Esophagus squamous epithelium (tissue), 5 donors: ENCODE measurements at places on chromosomes 7 and 10.

GRCh38 chr10:44242826-44243225 is 142.1 kb downstream of the CXCL12 start:
- H3K27me3 ChIP-seq: no peaks in the 10 kb centered on the region
- no peaks in the 10 kb centered on the region for H3K4me1 ChIP-seq
- no peak overlapping the region for H3K27ac ChIP-seq
- no peak overlapping the region for H3K4me3 ChIP-seq

- H3K27me3 ChIP-seq: no peaks in the 10 kb centered on the region
- H3K27ac ChIP-seq: no peak overlapping the region
- no peak overlapping the region for H3K4me3 ChIP-seq
- DNase-seq: no peak
- no peaks in the 10 kb centered on the region for H3K36me3 ChIP-seq
- no peaks in the 10 kb centered on the region for H3K4me1 ChIP-seq
Observed at GRCh38 chr7:11221984-11222383, 248.3 kb downstream of the PHF14 start.

- no peak overlapping the region for H3K4me3 ChIP-seq
- H3K27ac ChIP-seq: no peak overlapping the region
- H3K36me3 ChIP-seq: no peaks in the 10 kb centered on the region
- H3K4me1 ChIP-seq: no peaks in the 10 kb centered on the region
- no peaks in the 10 kb centered on the region for H3K27me3 ChIP-seq
Observed at GRCh38 chr10:46318799-46319198, 32.0 kb downstream of the ANTXRL start.

DNA sequence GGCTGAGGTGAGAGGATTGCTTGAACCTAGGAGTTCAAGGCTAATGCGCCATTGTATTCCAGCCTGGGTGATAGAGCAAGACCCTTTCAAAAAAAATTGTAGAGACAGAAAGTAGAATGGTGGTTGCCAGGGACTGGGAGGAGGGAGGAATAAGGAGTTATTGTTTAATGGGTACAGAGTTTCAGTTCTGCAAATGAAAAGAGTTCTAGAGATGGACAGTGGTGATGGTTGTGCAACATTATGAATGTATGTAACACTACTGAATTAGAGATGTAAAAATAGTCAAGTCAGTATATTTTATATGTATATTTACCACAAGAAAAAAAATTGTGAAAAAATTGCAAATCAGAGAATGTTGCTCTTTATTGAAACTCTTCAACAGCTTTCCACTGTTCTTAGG is 266.5 kb upstream of the NPY start:
- no peaks in the 10 kb centered on the region for H3K36me3 ChIP-seq
- DNase-seq: no peak
- no peak overlapping the region for H3K4me3 ChIP-seq
- no peak overlapping the region for H3K27ac ChIP-seq
- no peaks in the 10 kb centered on the region for H3K4me1 ChIP-seq

DNA sequence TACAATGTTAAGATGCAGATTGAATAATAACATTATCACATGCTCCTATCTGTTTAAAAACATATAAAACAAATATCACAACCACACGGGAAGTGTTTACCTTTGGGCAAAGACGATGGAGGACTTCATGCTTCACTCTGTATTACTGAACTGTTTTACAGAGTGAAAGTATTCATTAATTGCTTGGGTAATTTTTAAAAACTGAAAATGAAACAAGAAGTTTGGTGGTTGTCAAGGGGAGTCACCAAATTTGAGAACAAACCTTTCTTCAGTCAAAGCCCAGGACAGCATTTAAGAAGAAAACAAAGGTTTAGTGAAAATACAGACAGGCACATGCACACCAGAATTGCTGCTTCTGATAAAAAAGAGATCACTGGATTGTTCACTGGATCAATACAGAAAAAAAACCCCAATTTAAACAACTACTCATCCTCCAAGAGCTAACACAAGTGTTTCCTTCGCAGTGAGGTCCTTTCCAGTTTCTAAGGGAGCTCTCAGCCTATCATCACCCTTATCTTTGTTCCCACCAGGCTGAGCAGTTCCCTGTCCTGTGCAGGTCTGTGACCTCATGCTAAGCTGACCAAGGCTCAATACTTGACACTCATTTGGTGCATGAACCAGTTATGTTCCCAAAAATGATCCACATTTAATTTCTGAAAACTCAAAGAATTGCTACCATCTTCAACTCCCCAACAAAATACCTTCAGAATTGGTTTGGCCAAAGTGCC is 8.8 kb downstream of the PARP12 start:
- no peak overlapping the region for H3K4me3 ChIP-seq
- H3K36me3 ChIP-seq: no peaks in the 10 kb centered on the region
- H3K27me3 ChIP-seq: no peaks in the 10 kb centered on the region

DNA sequence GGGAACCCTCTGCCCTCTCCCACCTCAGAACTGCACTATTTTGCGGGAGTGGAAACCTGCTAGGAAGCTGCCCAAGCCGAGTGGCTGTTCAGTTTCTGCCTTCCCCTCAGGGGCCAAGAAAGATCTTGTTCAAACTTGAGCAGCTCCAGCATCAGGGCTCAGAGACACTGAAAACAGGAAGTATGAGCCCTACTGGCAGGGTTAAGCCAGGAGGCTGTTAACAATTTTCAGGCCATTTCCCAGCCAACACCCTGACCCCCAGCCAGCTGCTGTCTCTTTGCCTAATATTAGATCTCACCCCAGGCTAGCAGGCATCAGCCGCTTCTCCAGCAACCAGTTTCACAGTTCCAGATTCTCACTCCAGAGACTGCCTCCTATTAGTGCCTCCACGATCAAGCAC is 9.2 kb downstream of the PLAU start:
- H3K27me3 ChIP-seq: no peaks in the 10 kb centered on the region
- DNase-seq: no peak
- no peak overlapping the region for H3K4me3 ChIP-seq
- H3K27ac ChIP-seq: peak overlapping the region; percentile 90
- peaks cover 17% of the 10 kb centered on the region for H3K36me3 ChIP-seq

DNA sequence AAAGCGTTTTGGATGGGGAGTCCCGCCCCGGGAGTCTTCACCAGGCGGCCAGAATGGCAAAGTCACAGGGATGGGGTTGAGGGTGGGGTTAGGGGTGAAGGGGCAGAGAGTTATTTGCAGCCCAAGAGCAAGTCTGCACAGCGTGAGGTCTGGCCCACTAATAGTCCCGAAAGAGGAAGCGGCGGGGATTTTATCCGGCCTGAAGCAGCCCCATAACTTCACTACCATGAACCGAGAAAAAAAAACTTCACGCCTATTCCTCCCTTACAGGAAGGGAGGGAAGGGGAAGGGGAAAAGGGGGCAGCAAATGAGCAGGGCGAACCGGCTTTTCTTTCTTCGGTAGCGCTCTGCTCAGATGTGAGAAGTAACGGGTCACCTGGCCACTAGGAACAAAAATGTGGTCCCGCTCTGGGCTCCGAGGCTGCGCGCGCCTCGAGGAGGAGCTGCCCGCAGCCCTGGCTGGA is 712 bp downstream of the ITPRIP start:
- peaks cover 47% of the 10 kb centered on the region for H3K4me1 ChIP-seq
- peak overlapping the region; percentile 99 for H3K4me3 ChIP-seq
- DNase-seq: no peak
- peak overlapping the region; percentile 99 for H3K27ac ChIP-seq
- no peaks in the 10 kb centered on the region for H3K27me3 ChIP-seq
- no peaks in the 10 kb centered on the region for H3K36me3 ChIP-seq

- H3K4me3 ChIP-seq: peak overlapping the region; percentile 79
- peaks cover 26% of the 10 kb centered on the region for H3K4me1 ChIP-seq
- no peak for DNase-seq
Observed at GRCh38 chr7:150378115-150378852, 846 bp upstream of the ZNF775 start.

- DNase-seq: no peak
- no peaks in the 10 kb centered on the region for H3K36me3 ChIP-seq
- H3K27me3 ChIP-seq: no peaks in the 10 kb centered on the region
- H3K4me1 ChIP-seq: no peaks in the 10 kb centered on the region
- no peak overlapping the region for H3K4me3 ChIP-seq
Observed at GRCh38 chr10:97708976-97709946, 4.3 kb upstream of the MARVELD1 start.

GRCh38 chr7:74479961-74480829 is 26.5 kb downstream of the GTF2IRD1 start:
- peak overlapping the region; percentile 96 for H3K27ac ChIP-seq
- DNase-seq: no peak
- H3K4me3 ChIP-seq: peak overlapping the region; percentile 43
- no peaks in the 10 kb centered on the region for H3K36me3 ChIP-seq
- H3K4me1 ChIP-seq: peaks cover 76% of the 10 kb centered on the region

GRCh38 chr7:144378651-144379050 is 23.4 kb downstream of the ARHGEF5 start:
- H3K27ac ChIP-seq: no peak overlapping the region
- no peak overlapping the region for H3K4me3 ChIP-seq
- no peaks in the 10 kb centered on the region for H3K27me3 ChIP-seq
- DNase-seq: no peak

DNA sequence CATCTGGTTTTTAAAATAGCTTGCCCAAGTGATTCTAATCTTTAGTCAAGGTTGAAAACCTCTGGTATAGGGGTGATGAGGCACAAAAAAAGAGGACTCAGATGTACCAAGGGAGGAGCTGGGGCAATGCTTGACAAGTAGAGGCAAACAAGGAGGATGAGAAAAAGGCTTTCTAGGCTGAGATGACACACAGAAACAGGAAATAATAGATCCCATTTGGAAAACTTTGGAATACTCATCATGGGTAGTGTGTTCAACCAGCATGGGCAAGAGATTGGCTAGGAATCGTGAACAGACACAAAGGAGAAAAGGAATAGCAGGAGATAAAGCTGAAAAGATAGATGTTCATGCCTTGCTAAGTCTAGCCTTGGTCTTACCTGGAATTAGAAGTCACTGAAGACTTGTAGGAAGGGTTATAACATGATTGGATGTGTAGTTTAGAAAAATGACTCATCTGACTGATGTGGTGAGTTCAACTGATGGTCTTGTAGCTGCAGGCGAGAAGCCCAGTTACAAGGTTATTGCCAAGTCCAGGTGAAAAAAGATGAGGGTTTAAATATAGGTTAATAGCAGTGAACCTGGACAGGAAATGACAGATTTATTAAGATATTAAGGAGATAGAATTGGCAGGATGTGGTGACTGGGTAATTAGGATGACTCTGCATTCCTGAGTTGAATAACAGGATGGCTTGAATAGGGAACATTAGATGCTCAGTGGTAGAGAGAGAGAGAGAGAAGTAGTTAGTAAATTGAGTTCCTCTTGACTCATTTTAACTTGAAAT is 214.0 kb upstream of the LRGUK start:
- no peak overlapping the region for H3K27ac ChIP-seq
- H3K27me3 ChIP-seq: no peaks in the 10 kb centered on the region
- no peak for DNase-seq
- H3K4me1 ChIP-seq: no peaks in the 10 kb centered on the region
- peaks cover 8% of the 10 kb centered on the region for H3K36me3 ChIP-seq

DNA sequence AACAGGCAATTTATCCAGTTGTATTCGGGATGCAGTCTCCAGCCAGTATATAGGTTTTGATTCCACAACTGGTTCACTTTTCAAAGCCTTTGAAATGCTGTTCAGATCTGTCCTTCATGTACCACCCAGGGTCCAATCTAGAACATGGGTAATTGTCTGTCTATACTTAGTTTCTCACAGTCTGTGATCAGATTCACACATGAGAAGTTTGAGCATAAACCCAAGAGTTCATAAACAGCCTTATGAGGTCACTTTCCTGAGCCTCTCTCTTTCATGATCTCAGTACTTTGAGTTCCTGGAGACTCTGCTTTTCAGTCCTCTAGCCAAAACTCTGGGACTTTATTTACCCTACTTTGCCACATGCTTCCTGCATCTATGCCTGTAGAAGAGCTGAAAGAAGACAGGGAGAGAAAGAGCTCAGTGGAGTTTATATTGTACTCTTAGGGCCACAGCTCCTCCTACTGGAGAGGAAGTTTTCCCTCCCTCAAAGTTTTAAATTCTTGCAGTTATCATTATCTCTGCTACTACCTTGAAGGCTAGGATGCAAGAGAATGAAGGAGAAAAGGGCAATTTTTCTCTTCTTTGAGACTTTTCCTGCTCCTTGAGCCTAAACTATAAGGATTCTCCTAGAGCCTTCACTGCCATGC is 172.0 kb downstream of the ZEB1 start:
- no peaks in the 10 kb centered on the region for H3K4me1 ChIP-seq
- no peak overlapping the region for H3K4me3 ChIP-seq
- H3K27ac ChIP-seq: no peak overlapping the region
- no peaks in the 10 kb centered on the region for H3K36me3 ChIP-seq
- H3K27me3 ChIP-seq: no peaks in the 10 kb centered on the region
- no peak for DNase-seq

- H3K27me3 ChIP-seq: peaks cover 6% of the 10 kb centered on the region
- no peak for DNase-seq
- no peaks in the 10 kb centered on the region for H3K4me1 ChIP-seq
- H3K27ac ChIP-seq: no peak overlapping the region
Observed at GRCh38 chr7:117250245-117250644, 72.6 kb downstream of the WNT2 start.

DNA sequence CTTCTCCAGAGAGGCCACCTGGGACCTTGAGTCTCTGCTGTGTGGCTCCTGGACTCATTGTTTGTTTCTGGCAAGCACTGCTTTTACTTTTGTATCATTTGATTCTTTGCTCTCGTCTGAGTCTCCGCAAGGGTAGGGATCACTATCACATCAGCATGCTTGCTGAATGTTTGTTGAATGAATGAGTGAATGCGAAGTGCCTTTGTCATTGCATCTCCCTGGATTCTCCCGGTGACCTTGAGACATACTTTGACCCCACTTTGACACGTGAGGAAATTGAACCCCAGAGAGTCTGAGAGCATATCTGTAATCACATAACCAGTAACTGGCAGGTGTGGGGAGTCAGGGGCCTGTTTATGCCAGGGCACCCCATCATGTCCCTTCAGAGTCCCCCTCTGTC is 92.8 kb downstream of the ZMIZ1 start:
- peak overlapping the region; percentile 90 for H3K27ac ChIP-seq
- no peaks in the 10 kb centered on the region for H3K27me3 ChIP-seq
- no peak overlapping the region for H3K4me3 ChIP-seq
- no peaks in the 10 kb centered on the region for H3K36me3 ChIP-seq
- DNase-seq: no peak
- peaks cover 41% of the 10 kb centered on the region for H3K4me1 ChIP-seq

GRCh38 chr10:15321431-15322341 is 49.4 kb downstream of the FAM171A1 start:
- H3K27me3 ChIP-seq: no peaks in the 10 kb centered on the region
- no peaks in the 10 kb centered on the region for H3K36me3 ChIP-seq
- H3K4me1 ChIP-seq: peaks cover 38% of the 10 kb centered on the region
- no peak for DNase-seq

- H3K27ac ChIP-seq: peak overlapping the region; percentile 46
- no peaks in the 10 kb centered on the region for H3K27me3 ChIP-seq
- H3K4me3 ChIP-seq: no peak overlapping the region
- no peak for DNase-seq
Observed at GRCh38 chr10:48900371-48900801, 39.3 kb downstream of the LRRC18 start.

DNA sequence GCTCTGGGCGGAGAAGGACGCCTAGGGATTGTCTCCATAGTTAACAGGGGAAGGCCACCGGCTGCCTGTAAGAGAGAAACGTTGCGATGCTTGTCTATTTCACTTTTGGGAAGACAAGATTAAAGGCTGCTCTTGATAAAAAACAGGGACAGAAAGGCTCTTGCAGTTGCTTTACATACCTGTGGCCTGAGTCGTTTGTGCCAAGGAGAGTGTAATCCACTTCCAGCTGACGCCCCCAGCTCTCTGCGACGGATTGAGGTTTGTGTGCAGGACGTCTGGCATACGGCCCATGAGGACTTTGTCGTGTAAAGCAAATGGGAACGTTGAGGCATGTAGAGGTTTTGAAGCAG is 1.1 kb downstream of the MAP3K8 start:
- DNase-seq: no peak
- H3K4me1 ChIP-seq: peaks cover 79% of the 10 kb centered on the region
